ENCODE measurements at places on chromosomes 2 and 18.
A peak's percentile ranks its signal among the peaks of the same experiment; 100 is the strongest.

- DNase-seq = no peak
Observed at GRCh38 chr2:95530734-95531133, 46.2 kb upstream of the TRIM43B start.

DNA sequence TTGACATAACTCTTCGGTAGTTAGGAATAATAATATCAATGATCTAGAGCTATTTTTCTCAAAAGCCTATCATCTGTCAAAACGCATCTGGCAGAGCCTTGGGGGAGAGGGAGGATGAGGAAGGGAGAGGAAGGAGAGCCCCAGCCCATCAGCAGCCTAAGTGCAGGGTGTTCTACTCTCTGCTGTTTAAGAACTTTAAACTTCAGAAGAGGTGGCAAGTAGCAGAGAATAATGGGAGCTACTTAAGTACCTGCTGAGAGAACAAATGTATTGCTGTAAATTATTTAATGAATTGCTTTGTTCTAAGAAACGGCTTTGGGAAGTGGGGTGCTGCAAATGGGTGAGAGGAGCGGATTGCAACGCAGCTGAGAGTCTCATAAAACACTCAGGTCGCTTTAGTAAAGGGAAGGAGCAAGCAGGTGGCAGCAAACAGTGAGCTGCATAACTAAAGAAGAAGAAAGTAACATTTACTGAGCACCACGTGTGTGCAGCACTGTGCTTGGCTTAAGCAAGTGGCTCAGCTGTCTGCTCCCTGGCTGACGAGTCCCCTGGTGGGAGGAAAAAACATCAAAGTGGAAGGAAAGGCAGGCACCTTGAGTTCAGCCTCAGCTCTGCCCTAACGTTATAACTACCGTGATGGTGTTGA is 26.3 kb upstream of the SH3RF3 start:
- peak; percentile 51 for DNase-seq

GRCh38 chr18:23998820-23999219 is 15.7 kb upstream of the TTC39C start:
- no peak for DNase-seq

DNA sequence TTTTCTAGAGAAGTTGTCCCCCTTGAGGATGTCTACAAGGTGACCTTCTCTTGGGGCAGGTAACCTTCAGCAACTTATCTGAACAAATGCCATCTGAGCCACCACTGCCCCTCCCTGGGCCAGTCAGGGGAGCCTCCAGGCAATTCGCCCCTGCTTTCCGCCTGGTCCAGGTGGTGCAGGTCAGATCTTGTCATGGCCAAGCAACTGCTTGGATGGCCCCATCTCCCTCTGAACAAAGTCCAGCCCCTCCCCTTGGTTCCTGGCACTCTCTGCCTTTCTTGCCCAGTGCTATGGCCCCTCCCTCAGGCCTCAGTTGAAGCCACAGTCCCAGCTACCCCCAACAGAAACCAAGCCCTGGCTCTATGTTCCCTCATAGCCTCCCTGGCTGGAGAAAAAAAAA is 138.7 kb downstream of the ALPK2 start:
- no peak for DNase-seq

GRCh38 chr2:34159901-34160300 is 560.8 kb upstream of the FAM98A start:
- no peak for DNase-seq

- no peak for DNase-seq
Observed at GRCh38 chr2:17857021-17857420, 21.4 kb upstream of the KCNS3 start.

GRCh38 chr18:50559752-50560680 is at the start of gene MAPK4:
Gene MAPK4 (plus strand): TSS chr18:50560087. CDS start chr18:50663959, 103,872 bp downstream.
- DNase-seq = peak; percentile 4

- no peak for DNase-seq
Observed at GRCh38 chr2:26526105-26526504, 48.2 kb upstream of the OTOF start.

Data from CD4-positive, alpha-beta T cell treated with Interleukin-17A for 4 hours (primary cell).